ENCODE measurements at places on chromosomes 4 and X.

DNA sequence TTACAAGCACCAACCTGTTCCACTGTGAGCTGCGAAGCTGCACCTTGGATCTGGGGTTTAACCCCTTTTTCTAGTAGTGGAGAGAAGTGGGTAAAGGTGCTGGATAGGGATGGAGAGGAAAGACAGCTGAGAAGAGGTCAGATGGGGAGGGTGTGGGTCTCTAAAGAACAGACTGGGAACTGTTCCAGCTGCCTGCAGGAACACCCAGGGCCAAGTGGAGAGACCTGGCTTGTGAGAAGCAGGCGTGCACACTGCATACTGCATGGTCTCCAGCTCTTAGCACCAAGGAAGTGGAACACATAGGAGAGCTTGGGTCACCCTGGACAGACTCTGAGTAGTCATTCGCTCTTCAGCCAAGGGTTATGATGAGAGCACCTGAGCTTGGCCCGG is 16.1 kb downstream of the BCOR start:
- DNase-seq = no peak

GRCh38 chr4:120611092-120611491 is 311.4 kb downstream of the PRDM5 start:
- no peak for DNase-seq

DNA sequence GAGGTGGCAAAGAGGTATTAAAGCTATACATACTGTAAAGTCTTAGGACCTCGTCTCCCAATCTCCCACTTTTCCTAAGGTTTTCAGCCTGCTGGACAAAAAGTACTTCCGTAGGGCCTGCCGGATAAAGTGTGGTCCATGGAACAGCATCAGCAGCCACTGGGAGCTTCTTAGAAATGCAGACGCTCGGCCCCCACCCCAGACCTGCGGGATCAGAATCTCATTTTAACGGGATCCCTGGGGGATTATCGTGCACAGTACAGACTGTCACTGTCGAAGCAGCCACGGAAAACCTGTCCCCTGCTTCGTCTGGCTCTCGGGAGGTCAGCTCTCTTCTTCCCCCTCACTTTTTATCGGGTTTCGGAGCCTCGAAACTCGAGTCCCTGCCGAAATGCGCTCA is 802 bp downstream of the ADGRG2 start:
- no peak for DNase-seq

DNA sequence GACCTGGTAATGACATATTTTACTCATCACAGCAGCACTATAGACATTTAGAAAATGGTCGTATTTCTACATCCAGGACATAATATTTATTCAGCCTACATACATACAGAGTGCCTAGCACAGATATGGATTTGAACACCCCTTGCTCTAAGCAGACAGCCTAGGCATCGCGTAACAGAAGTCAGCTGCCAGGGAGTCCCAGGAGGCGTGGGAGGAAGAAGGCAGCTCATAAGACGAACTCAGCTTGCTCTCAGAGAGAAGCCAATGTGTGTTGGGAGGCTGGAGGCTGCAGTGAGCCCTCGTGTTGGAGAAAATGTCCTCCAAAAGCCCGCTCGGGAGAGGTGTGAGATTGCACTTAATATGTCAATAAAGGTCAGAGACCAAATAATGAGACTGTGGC is 131.6 kb downstream of the BCOR start:
- no peak for DNase-seq

DNA sequence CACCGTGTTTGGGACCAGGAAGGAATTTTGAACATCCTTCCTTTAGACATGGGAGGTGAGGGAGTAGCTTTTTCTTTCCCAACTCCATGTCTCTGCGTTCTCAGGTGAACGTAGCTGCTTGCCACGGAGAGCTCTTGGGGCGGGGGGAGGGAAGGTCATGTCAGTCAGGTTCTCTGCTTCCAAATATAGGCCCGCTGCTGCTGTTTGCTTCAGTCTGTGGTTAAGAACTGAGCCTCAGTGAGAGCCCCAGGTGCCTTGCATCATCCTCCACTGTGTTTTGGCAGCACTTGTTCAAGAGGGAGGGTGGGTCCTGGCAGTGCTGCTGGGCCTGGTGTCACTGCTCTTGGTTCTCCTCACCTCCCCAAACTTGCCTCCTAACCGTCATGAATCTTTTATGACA is 46.5 kb downstream of the HADH start:
- peak; percentile 21 for DNase-seq

DNA sequence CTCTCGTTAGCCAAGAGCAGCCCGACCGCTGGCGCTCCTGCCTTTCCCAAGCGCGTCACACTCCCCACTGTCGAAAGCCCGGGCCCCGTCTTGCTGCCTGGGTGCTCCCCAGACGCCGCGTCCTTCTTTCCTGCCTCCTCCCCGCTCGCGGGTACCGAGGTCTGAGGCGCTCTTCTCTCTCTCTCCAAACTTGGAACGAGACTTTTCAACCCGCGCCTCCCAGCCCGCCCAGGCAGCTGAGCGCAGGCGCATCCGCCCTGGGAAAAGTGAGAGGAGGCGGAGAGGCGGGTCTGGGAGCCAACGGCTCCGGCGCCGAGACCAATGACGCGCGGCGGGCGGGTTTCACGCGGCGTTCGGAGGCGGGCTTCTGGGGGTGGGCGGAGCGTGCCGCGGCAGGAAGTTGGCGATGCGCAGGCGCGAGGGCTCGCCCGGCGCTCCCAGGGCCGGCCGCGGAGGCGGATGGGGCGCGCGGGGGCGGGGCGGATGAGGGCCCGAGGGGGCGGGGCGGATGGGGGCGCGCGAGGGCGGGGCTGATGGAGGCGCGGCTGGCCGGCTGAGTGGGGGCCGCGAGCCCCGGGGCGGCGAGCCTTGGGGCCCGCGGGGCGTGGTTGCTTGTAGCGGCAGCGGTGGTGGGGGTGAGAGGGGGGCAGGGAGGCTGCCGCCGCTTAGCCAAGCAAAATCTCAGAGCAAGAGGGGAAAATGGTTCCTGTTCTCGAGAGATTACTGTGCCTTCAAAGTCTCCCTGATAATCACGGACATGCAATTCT is at the start of gene RBBP7:
Gene RBBP7, minus strand, starts transcription at position 268 of the 767 bp plus-strand sequence. CDS start 309 bp downstream, outside the sequence.
- peak; percentile 69 for DNase-seq

DNA sequence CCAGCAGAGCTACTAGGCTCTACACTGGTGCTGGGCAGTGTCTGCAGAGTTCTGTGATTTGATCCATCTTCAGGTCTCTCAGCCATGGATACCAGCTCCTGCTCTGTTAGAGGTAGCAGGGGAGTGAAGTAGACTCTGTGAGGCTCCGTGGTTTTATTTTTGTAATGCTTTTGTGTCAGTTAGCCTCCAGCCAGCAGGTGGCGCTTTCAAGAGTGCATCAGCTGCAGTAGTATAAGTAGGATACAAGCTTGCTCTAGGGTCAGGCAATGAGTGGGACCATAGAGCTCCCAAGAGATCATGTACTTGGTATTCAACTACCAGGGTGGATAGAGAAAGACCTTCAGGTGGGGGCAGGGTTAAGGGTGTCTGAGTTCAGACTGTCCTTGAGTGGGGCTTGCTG is 362.5 kb upstream of the TRAM1L1 start:
- no peak for DNase-seq

- DNase-seq = no peak
These were observed 11.9 kb upstream of the TRIML1 start for GRCh38 chr4:188127214-188127874.

GRCh38 chrX:130669233-130669632 is 233.8 kb downstream of the ENOX2 start:
- DNase-seq = no peak

GRCh38 chr4:10031668-10032590 is 10.6 kb upstream of the SLC2A9 start:
- DNase-seq = no peak

- no peak for DNase-seq
These were observed 185.7 kb downstream of the UNC5C start for GRCh38 chr4:95362906-95363558.

- no peak for DNase-seq
These were observed 204.0 kb upstream of the NHS start for GRCh38 chrX:17170973-17171372.

DNA sequence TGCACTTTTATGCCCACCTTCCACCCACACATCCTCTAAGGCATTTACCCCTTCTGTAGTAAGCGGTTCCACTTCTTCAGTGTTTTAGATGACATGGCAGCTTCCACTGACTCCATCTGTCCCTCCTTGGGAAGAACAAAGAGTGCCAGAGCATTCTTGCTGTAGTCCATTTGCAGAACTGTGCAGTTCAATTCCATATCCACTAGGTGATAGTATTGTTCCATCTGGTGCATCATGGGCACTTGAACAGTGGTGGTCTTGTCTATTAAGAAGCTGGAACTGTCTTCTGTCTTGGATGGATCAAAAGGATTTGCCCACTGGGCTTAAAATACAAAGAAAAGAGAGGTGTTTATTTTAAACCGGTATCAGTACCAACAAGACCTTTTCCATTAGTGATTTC is 3.5 kb downstream of the SERPINA7 start:
- DNase-seq = no peak

GRCh38 chr4:101141855-101142254 is 205.5 kb downstream of the PPP3CA start:
- DNase-seq = no peak

- DNase-seq = no peak
These were observed 993.6 kb downstream of the ARAP2 start for GRCh38 chr4:35250761-35251160.

DNA sequence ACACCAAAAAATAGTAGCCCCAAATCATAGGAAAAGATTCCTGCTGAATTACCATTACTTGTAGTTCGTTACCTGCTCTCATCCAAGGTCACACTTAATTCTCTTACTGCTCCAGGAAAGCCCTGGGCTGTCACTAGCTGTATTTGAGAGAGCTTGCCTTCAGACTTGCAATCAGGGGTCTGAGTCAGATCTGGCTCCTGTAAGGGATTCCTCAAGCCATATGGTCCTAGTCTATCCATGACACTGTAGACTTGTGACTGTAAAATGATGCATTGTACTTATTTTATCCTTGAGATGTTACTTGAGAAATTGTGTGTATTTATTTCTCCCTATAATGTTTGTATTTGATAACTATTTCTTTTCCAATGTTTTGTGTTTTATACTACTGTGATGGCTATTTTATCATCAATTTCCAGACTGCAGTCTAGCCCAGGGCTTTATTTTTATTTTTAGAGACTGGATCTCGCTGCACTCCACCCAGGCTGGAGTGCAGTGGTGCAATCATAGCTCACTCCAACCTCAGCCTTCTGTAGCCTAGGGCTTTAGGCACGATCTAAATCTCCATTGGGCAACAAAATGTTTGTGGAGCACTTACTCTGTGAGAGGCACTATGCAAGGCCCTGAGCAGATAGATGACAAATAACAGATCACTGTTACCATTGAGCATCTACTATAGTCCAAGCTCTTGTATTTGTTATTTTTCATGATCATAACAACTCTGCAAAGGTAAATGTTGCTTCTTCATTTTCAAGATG is 24.2 kb downstream of the ERVMER34-1 start:
- no peak for DNase-seq

GRCh38 chr4:69999420-69999819 is 3.7 kb downstream of the STATH start:
- DNase-seq = no peak

- no peak for DNase-seq
These were observed 10.5 kb downstream of the SLC34A2 start for GRCh38 chr4:25666031-25666630.

GRCh38 chr4:118099106-118099505 is 64.8 kb downstream of the NDST3 start:
- no peak for DNase-seq

DNA sequence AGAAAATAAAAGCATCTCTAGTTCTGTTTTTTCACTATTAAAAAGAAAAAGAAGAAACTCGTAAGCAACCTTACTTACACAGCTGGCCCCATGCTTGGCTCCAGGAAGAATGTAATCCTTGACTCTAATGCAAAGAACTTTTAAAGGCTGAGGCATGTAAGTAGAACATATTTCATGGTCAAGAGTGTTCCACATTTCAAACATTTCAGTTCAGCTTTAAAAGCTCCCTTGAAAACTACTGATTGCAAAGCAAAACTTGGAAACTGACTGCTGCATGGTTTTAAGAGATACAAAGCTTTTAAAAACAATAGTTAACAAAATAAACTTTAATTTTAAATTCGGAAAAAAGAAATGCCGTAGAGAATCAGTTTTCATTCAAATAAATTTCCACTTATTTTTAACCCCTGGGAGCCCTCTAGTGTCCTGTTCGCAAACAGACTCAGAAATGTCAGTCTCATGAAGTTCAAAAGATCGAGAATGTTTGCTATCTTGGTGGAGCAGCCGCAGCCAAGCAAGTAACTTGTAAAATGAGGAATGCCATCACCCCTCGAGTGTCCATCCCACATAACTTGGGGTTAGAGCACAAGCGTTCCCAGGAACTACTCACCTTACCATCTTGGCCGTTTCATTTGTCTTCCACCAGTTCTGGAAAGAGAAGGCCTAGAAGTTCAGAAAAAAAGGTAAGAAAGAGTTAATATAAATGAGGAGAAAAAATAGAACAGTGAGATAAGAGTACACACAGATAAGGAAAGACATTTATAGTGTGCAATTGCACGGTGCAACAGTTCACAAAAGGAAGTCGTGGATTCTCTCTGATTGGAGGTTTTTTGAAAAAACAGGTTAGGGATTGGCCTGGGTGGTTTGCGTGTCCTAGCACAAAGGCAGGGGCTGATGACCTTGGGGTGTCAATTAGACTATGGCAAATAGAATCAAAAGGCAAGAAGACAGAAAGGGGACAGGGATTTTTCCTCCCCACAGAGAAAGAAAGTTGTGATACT is at the start of gene GASK1B:
Gene GASK1B, minus strand, starts transcription at position 765 of the 998 bp plus-strand sequence. CDS start 1,650 bp downstream, outside the sequence.
- DNase-seq = no peak

GRCh38 chr4:3724319-3725231 is 41.6 kb upstream of the ADRA2C start:
- no peak for DNase-seq

- no peak for DNase-seq
These were observed 38.0 kb downstream of the CTBP1 start for GRCh38 chr4:1210971-1211370.

- no peak for DNase-seq
These were observed 3.0 kb upstream of the PHOX2B start for GRCh38 chr4:41751449-41752061.

All from stimulated activated CD4-positive, alpha-beta T cell treated with anti-CD3 and anti-CD28 coated beads, TNF-alpha, amount 100 ng/mL, for 4 hours (primary cell).